ENCODE measurements at places on chromosomes 1 and 21.

GRCh38 chr1:178541829-178542553 lies 29.1 kb downstream of the TEX35 start:
- peak; percentile 63 for DNase-seq

DNA sequence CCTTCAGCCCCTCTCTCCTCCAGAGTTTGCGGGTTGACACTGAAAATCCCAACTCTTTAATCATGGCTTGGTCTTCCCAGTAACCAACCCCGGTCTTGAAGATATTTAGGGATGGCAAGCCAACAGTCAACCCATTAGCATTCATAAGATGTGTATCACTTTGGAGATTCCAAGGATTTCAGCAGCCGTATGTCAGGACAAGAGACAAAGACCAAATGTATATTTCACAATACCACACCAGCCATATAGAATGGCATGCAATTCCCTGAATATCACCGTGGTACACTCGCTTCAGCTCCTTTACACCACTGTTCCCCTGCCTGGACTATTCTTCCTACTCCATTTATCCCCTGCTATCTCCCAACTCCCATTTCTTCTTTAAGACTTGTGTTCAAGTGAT lies 109.2 kb downstream of the CSMD2 start:
- no peak for DNase-seq

DNA sequence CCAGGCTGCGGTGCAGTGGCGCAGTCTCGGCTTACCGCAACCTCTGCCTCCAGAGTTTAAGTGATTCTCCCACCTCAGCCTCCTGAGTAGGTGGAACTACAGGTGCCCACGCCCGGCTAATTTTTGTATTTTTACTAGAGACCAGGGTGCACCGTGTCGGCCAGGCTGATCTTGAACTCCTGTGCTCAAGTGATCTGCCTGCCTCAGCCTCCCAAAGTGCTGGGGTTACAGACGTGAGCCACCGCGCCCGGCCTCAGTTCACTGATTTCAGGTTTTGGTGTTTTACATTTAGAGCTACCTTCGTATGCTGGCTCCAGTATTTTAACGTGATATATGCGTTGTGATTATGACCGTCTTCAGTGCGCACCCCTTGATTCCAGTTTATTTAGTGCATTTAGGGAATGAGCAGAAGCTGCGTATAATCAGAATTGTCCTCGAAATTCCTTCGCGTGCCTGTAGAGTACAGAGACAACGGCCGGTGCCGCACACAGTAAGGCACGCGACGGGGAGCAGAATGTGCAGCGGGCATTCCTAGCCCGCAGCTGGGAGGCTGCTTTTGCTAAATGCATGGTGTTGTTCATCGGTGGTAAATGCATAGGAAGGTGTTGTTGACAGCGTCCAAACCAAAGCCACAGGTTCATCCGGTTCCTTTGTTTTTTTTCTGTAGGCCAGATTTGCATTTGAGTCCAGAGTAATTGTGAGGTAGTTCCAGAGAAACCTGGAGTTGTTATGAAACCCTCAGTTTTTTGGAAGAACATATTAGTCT lies 48.9 kb upstream of the DIP2A start:
- DNase-seq: no peak

GRCh38 chr21:30306884-30307283 lies 13.2 kb downstream of the KRTAP26-1 start:
- no peak for DNase-seq

- DNase-seq: no peak
These were observed 1.1 kb upstream of the NENF start for GRCh38 chr1:212431644-212432043.

DNA sequence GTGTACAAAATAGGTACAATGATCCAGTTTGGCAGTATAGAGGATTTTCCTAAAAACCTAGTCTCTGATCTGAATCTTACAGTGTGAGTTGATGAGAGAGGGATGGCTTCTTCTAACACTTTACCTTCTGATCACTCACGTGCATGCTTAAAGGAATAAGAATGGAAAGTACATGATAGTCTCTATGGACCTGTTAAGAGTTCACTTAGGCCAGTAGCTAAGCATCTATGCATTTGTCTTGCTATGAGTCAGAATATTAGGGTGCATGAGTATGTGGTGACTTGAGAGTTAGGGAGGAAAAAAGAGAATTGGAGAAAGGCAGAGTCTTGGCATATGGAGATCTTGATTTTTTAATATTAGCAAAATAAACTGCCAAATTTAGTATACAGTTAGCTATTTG lies 206.3 kb downstream of the COL11A1 start:
- no peak for DNase-seq

DNA sequence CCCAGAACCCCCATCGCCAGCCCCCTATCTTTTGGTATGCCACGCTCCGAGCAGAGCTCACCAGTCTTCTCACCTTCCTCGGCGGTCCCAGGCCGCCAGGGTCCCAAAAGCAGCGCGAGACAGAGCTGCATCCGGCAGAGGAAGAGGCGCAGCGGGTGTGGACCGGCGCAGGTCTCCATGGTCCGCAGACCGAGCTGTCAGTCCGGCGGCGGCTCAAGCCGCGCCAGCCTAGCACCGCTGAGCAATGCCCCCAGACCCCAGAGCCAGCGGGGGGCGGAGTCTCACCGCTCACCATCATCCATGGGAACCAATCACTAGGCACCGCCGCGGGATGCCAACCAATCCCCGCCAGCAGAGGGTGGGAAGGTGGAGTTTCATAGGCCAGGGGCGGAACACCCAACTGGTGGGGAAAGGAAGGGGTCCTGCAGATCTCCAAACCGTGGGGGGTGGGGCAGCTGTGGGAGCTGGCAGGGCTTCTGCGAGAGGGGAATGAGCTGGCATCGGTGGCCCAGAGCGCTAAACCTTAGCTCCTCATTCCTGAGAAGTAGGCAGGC lies at the start of gene EPHA10:
TSS of gene EPHA10 (minus strand) at position 233 of the 554 bp plus-strand sequence. CDS start at position 179, 54 bp downstream.
- no peak for DNase-seq

DNA sequence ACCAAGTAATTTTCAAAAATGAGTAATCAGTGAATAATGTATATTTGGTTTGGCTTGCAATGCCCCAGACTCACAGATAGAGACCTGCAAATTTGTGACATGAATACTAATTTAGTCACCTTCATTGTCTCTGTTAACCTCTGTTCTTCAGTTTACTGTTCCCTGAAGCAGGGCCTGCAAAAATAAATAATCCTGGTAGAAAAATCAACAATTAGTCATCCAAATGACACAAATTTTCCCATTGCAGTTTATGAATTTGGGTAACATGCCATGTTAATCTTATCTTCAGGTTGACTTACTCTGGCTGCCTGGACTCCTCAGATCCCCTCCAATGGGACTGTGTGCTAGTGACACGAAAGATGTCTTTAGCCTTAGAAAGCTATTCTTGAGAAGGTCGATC lies 289.5 kb downstream of the PAPPA2 start:
- no peak for DNase-seq

- DNase-seq: no peak
These were observed 28.2 kb upstream of the CTSK start for GRCh38 chr1:150836129-150836773.

DNA sequence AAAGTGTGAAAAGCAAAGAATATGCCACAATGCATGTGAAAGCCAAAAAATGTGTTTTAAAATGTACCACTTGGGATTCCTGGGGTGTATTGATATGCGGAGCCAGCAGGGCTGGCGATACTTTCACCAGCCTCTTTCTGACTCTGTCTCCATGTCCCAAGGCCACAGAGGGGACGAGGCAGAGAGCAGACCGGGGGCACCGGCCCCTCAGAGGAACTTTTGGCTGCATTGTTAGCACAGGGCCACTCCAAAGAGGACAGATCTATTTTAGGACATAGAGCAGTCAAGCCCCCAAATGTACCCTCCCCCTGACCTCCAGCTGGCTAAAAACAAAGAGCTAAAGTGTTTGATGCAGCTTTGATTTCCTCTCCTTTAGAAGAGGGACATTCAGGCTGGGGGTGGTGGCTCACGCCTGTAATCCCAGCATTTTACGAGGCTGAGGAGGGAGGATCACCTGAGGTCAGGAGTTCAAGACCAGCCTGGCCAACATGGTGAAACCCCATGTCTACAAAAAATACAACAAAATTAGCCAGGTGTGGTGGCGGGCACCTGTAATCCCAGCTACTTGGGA lies 25.6 kb upstream of the ZNF436 start:
- no peak for DNase-seq

- no peak for DNase-seq
These were observed 48.9 kb downstream of the RASAL2 start for GRCh38 chr1:178142806-178143205.

DNA sequence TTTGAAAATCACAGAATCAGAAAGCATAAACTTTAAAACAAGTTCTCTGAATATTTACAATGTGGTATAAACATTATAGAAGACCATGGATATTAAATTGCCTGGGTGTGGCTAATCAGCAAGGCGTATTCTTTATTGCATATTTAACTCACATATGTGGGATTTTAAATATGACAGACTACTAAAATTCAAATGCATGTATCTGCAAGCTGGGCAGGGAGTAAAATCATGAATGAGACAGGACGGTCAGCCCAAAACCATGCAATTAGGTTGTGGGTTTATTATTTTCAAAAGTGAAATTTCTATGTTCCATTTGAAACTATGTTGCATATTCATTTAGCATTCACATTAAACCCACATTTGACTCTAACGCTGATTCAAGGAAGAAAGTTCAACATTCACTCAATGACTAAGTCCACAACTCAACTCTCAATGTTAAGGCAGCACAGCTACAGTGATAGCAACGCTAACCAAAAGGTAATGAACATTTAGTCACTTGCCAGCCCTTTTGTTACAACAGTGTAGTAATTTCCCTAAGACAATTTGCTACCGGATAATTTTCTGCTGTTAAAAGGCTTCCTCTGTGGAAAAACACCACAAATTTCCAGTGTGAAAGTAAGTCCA lies 6.3 kb upstream of the SYNJ1 start:
- DNase-seq: no peak

DNA sequence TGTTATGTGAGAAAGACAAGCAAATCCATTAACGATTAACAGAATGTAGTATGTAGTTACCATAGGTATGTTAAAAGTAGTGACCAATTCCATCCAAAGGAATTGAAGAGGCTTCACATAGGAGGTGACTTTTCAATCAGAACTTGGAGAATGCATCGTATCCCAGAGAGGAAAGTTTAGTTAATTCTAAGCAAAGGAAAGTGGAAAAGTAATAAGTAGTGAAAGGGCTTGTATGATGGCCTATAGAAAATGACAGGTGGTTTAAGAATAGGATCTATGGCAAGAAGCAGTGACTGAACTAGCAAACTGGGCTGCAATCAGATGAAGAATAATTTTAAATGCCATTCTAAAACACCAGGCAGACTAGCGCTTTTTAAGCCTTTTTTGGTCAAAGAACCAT lies 16.6 kb downstream of the SCMH1 start:
- DNase-seq: no peak

GRCh38 chr21:16264319-16264718 lies 534.5 kb downstream of the USP25 start:
- DNase-seq: no peak

GRCh38 chr1:117665556-117666270 lies 59.9 kb downstream of the TENT5C start:
- DNase-seq: no peak

DNA sequence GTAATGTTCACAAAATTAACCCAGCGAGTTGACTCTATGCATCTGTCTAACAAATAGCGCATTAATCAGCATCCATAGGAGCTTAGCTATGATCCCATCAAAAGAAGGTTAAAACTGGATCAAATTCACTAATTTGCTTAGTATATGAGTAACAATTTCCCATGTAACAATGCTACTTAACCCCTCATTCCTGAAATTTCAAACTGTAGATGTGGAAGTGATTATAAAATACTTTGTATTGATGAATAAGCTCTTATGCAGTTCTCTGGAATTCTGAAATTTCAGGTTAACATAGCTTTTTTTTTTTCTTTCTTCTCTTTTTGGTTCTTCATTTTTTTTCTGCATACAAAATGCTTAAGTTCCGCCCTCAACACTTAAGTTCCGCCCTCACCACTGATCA lies 1272.7 kb downstream of the KCNT2 start:
- no peak for DNase-seq

GRCh38 chr1:88741413-88741812 lies 57.3 kb downstream of the PKN2 start:
- no peak for DNase-seq

GRCh38 chr21:26717146-26717739 lies 128.0 kb downstream of the ADAMTS1 start:
- no peak for DNase-seq

DNA sequence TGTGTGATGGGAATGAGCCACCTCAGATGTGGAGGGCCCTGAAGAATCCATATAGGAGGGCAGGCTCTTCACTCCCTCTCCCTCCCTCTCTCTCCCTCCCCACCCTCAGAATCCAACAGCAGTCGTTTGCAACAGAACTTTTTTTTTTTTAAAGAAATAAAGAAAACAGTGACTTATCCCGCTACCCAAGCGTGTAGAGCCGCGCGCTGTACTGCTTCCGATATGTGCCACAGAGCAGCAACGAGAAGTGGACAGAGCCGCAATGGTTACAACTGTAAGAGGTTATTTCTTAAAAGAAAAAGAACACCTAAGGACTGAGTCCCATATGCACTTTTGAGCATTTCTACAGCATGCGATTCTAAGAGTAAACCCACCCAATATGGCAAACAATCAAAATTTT lies 7.4 kb upstream of the NADK start:
- DNase-seq: no peak

GRCh38 chr1:226787071-226787470 lies 48.0 kb upstream of the ITPKB start:
- no peak for DNase-seq

- DNase-seq: peak; percentile 49
These were observed 1.7 kb downstream of the FAM78B start for GRCh38 chr1:166164995-166165660.

- no peak for DNase-seq
These were observed 90.8 kb upstream of the SLC25A33 start for GRCh38 chr1:9448132-9449109.

Measured in activated CD4-positive, alpha-beta memory T cell treated with anti-CD3 and anti-CD28 coated beads for 36 hours (primary cell).